ENCODE measurements at places on chromosomes 6 and 20.

GRCh38 chr6:125224231-125224861, 70.8 kb downstream of the TPD52L1 start:
- DNase-seq, result no peak

DNA sequence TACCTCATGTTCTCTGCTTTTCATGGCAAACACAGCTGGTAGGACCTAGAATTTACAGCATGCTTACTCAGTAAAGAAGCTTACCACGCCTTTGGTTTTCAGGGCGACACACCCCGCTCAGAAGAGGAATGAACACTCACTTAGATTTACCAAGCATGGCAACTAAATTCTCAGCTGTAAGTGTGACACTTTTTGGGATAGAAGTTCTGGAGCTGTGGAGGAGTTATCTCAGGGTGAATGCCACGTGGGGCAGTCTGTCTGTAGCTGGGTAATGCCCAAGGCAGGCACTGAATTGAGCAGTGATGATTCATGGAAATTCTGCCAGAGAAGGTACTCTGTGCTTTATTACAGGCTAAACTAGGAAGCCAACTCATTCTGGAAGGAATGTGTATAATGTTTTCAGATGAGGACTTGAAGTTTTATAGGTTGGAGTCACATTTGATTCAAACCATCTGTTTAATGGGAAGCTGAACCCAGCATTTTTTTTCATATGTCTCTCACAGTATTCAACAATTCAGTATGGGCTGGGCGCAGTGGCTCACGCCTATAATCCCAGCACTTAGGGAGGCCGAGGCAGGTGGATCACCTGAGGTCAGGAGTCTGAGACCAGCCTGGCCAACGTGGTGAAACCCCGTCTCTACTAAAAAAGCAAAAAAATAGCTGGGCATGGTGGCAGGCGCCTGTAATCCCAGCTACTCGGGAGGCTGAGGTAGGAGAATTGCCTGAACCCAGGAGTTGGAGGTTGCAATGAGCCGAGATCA, 3.5 kb upstream of the PRIM2 start:
- DNase-seq, result peak; percentile 31

- DNase-seq, result no peak
These were observed 335.7 kb upstream of the HSF2 start for GRCh38 chr6:122063761-122064160.

GRCh38 chr6:20096536-20096935, 115.7 kb downstream of the MBOAT1 start:
- no peak for DNase-seq

- DNase-seq, result no peak
These were observed 307.9 kb upstream of the POU3F2 start for GRCh38 chr6:98526465-98526864.

GRCh38 chr20:33853507-33853813, 42.3 kb downstream of the CHMP4B start:
- DNase-seq, result no peak

DNA sequence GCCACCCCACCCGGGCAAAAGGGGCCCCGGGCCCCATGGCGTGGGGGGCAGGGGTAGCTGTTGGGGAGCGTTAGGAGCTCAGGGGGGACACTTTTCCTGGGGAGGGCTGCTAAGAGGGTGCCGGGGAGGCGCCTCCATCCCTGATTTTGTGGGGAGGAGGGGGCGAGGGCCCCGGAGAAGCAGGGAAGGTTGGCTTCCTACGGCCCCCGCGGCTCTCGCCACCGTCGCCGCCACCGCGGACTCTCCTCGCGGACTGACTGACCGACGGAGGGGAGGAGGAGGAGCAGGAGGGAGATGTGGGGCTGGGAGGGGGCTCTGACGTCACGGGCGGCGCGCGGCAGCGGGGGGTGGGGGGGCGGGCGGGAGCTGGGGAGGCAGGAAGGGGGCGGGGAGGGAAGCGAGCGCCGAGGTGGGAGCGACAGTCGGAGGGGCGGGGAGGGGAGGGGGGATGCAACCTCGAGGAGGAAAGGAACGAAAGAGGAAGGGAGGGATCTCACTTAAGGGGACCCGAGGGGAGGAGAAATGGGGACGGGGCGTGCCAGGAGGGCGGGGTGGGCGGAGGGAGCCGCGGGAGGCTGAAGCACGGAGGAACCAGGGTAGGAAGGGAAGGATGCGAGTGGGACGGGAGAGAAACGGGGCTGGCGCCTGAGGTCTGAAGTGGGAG, 5.1 kb downstream of the GABBR1 start:
- DNase-seq, result peak; percentile 86

Data from WERI-Rb-1 (cell line).